SHP77 treated with DMSO at 0.1 percent for 48 hours (cell line): ENCODE measurements at places on chromosomes 5 and 9.
A peak's percentile ranks its signal among the peaks of the same experiment; 100 is the strongest.

DNA sequence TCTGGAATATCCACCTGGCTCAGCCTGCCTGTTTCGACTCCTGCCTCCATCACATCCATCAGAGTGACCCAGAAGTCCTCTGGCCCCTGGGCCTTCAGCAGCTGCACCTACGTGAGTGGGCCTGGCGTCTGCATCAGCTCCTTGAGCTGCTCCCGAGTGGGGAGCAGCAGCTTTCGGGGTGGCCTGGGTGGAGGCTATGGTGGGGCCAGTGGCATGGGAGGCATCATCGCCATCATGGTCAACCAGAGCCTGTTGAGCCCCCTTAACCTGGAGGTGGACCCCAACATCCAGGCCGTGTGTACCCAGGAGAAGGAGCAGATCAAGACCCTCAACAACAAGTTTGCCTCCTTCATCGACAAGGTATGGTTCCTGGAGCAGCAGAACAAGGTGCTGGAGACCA lies 83.0 kb downstream of the SEC61B start:
- no peak for DNase-seq

GRCh38 chr5:148697180-148697808 lies 43.0 kb upstream of the HTR4 start:
- DNase-seq = no peak

DNA sequence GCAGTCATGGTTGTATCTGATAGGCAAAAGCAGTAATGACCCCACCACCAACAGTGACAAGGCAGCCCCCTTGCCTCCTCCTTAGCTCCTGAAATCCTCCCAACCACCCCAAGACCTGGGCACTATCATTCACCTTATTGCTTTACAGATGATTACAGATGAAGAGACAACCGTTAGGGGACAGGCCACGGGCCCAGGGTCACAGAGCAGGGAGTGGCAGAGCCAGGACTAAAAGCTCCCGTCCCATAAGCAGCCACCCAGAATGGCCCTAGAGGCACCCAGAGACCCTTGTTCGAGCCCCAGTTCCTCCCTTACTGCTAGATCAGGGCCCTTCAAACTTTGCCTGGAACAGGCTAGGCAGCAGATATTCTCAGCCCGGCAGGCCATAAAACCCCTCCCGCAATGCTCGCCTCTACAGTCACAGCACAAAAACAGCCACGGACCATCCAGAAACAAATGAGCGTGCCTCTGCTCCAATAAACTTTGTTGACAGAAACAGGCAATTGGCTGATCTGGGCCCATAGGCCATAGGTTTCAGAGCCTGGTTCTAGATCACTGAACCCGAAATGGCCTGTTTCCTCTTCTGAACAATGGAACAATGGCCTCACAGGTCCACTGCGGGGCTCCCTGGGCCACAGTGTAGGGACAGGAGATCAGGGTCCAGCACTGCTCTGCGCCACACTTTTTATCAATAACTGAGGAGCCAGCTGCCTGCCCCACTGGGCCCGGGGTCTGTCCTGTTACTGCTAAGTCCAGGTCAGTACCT lies 67.0 kb downstream of the LRSAM1 start:
- DNase-seq = no peak

- no peak for DNase-seq
These were observed 1.4 kb upstream of the FTMT start for GRCh38 chr5:121850272-121850671.

GRCh38 chr9:70420441-70421271 lies 6.2 kb upstream of the KLF9 start:
- DNase-seq = peak; percentile 36

- no peak for DNase-seq
These were observed 207.1 kb downstream of the VPS13A start for GRCh38 chr9:77384406-77384805.

GRCh38 chr9:13597427-13597826 lies 317.9 kb upstream of the MPDZ start:
- no peak for DNase-seq

- no peak for DNase-seq
These were observed 28.5 kb downstream of the MAN2A1 start for GRCh38 chr5:109718216-109718615.

DNA sequence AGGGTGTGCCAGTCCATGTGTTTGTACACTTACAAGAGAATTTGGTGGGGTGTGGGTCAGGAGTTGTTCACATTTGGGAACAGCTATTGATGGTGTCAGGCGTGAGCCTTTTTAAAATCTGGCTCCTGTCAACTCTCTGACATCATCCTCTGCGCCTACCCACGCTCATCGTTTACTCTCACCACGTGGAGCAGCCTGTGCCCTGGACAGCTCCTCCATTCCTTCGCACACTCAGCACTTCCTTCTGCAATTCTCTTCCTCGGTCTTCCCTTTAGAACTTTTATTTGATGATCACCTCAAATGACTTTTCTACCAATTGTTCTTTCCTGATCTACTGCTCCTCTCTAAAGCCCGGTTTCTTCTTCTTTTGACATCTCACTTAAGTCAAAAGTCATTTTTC lies 42.1 kb upstream of the GNAQ start:
- no peak for DNase-seq

- no peak for DNase-seq
These were observed 9.6 kb downstream of the FBXW2 start for GRCh38 chr9:120783602-120784047.

DNA sequence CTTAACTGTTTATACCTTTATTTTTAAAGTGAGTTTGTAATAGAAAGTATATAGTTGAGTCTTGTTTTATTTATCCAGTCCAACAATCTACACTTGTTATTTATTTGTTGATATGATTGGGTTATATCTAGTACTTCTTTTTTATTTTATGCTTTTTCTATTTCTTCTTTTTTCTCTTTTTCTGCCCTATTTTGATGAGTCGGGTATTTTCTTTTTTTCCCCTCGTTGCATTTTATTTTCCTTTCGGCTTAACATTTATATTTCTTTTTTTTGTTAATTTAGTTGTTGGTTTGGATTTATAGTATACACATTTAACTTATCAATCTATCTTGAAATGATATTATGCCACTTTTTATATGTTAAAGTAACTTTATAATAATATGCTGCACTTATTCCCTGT lies 111.7 kb upstream of the IZUMO3 start:
- no peak for DNase-seq

- DNase-seq = no peak
These were observed 63.1 kb upstream of the MOCS2 start for GRCh38 chr5:53172630-53173029.

DNA sequence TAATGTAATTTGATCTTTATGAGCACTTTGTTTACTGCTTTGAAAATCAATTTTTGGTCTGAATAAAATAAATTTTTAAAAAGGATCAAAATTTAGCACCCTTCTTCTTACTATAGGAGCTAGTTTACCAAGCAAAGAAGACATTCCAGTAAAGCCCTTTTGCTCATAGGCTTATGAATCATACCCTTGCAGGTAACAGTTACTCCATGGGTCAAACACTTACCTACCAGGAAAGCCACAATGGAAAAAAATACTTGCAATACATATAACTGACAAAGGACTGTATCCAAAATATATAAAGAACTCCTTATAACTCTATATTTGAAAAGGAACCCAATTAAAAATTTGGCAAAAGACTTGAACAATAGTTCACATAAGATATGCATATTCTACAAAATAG lies 66.6 kb downstream of the SHOC1 start:
- no peak for DNase-seq

DNA sequence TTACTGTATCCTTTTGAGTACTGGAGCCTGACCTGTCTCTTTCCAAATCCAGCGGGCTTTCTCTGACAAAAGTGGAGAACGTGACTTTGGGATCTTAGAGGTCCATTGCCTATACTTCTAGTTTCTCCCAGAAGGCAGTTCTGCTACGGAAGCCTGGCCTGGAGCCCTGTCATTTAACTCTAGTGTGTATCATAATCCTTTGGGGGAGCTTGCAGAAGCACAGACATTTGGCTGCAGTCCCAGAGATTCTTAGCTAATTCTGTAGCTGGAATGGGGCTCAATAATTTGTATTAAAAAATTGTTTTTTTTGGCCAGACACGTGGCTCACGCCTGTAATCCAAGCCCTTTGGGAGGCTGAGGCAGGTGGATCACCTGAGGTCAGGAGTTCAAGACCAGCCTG lies 3.0 kb downstream of the HARS2 start:
- no peak for DNase-seq

- DNase-seq = no peak
These were observed 141.8 kb downstream of the C9orf50 start for GRCh38 chr9:129478961-129479630.

DNA sequence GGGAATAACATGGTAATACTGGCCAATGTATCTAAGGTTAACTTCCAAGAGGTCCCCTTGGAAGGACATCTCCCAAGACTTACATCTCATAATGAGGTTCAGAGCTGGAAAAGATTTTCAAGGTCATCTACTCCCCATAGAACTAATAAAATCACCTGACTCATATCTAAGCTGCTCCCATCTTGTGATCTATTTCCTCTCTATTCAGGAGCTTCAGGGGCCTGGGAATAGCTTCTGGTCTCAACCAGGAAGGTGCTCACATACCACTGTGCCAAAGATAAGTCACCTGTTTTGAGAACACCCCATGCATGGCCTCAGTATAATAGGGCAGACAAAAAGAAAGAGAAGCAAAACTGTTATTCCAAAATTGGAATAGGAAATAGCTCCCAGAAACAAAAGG lies 74.2 kb downstream of the OXCT1 start:
- no peak for DNase-seq

GRCh38 chr9:127388037-127388855 lies 8.7 kb upstream of the SLC2A8 start:
- no peak for DNase-seq

GRCh38 chr5:150765011-150765798 lies 6.4 kb upstream of the DCTN4 start:
- DNase-seq = no peak

DNA sequence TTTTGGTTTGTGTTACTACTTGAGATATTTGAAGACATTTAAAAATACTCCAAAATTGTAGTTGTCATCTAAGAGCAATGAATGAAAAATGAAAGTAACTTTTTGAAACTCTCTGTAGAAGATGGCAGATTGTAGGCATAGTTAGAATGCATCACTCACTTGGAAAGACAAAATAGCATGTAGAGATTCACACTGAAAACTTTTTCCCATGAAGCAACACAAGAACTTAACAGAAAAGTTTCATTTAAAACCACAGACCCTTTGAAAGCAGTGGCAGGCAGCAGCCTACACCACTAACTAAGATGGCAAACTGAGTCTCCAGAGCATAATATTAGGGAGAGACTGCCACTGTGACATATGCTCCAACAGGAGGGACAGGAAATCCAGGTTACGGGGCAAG lies 18.9 kb upstream of the FAM174A start:
- no peak for DNase-seq

DNA sequence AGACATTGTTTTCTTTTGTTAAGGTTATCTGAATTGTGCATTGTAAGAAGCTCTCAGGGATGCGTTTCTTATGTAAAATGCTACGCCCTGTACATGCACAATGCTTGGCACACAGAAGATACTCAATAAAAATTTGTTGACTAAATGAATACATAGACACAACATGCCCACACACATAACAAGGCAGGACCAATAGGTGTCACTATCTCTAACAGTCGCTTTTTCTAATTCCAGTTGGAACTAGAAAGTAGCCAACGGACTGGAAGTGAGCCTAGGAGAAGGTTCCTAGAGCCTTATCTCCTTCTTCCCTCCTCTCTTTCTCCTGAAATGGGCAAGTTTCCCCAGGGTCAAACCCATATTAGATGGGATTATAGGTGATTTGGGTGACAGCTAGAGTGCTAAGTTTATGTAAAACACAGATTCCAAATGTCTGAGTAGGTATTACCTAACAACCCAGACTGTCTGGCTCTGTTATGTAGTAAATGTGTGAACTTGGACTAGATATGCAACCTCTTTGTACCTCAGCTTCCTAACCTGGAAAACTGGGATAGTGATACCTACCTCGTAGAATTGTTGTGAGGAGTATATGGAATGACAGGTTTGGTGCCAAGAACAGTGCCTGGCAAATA lies 603.0 kb downstream of the RAB3C start:
- no peak for DNase-seq

- DNase-seq = no peak
These were observed 30.9 kb upstream of the WWC1 start for GRCh38 chr5:168260353-168261226.

GRCh38 chr5:43769571-43770355 lies 166.8 kb downstream of the NNT start:
- no peak for DNase-seq

GRCh38 chr9:134291452-134291881 lies 34.8 kb upstream of the RXRA start:
- peak; percentile 31 for DNase-seq

DNA sequence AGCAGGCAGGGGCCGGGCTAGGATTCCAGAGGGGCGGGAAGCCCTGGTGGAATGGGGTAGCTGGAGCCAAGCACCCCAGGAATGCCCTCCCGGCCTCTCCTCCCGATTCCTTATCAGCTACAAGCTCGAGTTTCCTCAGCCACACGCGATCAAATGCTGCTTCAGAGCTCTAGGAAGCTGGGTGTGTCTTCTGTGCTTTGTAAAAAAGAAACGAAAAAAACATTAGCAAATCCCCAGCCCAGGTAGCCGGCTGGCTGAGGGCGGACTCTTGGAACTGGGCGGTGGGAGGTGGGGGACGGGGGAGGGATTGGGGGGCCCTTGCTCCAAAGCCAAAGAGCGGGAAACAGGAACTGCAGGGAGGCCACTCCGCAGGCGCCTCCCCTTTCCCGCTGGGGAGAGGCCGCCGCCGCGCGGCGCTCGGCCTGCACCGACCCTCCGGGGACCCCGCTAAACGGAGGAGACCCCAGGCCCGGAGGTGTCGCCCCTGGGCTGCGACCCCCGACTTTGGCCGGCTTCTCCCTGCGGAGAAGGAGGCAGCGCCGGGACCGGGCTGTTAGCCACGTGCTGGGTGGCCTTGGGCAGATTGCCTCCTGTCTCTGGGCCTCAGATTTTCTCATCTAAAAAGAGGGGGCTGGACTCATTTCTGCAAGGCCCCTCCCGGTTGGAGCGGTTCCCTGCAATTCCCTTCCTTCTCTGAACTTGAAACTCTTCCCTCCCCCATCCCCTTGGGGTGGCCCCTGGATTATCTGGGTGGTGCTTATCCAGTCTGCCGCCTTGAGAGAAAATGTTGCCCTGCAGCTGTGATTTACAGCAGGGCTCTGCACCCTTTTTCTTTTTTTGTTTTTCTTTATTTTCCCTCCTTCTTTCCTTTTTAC lies 40.9 kb upstream of the FABP6 start:
- DNase-seq = no peak

GRCh38 chr5:14710313-14710994 lies 45.9 kb downstream of the OTULIN start:
- no peak for DNase-seq

DNA sequence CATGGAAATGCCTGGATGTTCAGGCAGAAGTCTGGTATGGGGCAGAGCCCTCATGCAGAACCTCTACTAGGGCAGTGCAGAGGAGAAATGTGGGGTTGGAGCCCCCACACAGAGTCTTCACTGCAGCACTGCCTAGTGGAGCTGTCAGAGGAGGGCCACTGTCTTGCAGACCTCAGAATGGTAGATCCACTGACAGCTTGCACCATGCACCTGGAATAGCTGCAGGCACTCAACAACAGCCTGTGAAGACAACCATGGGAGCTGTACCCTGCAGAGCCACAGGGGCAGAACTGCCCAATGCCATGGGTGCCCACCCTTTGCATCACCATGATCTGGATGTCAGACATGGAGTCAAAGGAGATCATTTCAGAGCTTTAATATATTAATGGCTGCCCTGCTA lies 36.9 kb downstream of the TRIP13 start:
- no peak for DNase-seq

- no peak for DNase-seq
These were observed 18.5 kb downstream of the OSTF1 start for GRCh38 chr9:75106857-75107256.
